ENCODE measurements at places on chromosomes 1 and 21.

DNA sequence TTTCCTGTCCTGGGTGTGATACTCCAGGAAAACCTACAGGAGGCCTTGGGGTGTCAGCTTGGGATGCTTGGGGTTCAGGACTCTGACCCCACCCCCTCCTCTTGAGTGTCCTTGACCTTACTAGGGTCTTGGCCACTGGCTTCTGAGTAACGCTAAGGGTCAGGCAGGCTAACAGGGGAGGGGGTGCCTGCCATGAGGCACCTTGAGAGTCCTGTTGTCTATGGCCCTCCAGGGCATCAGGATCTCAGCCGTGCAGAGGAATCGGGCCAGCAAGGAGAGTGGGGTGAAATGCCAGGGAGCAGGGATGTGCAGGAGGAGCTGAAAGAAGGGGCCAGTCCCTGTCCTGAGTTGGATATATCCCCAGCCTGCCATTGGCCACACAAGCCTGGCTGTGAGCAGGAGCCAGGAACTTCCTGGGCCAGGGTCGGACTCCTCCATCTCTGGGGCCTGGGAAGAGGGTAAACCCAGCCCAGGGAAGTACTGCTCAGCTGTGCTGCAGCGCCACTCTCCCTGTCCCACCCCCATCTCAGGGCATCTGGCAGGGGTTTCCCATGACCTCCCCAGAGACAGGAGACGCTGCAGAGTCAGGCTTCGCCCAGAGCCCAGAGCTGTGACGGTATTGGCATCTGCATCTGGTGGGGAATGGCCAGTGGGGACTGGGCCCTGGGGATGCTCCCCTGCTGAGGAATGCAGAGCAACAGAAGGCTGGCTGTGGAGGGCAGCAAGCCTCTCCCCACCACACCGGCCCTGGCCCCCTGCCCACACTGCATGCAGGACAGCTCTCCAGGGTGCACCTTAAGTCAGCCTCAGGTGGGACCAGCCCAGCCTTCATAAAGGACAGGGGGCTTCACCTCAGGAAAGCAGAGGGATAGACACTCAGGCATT lies 6.3 kb downstream of the KIF21B start:
- DNase-seq, result no peak

- peak; percentile 13 for DNase-seq
These were observed 99.5 kb upstream of the CD55 start for GRCh38 chr1:207221934-207222351.

- DNase-seq, result peak; percentile 40
These were observed 130.8 kb upstream of the SGIP1 start for GRCh38 chr1:66403007-66403731.

DNA sequence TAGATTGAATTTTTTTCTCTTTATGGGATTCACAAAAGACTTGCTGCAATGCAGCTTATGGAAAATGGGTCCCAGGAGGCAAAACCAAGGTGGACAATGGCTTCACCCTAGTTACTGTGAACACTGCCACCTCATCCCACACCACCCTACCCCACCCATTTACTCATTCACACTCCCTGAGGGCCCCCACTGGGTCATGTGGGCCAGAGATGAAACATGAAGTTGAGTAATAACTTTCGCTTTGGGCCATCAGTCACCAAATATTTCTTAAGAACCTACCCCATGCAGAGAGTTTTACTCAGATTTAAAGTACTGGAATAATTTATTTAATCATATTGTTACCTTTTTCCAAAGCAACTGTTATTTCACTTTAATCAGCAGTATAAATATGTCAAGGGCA lies 191.8 kb downstream of the TPR start:
- peak; percentile 96 for DNase-seq

DNA sequence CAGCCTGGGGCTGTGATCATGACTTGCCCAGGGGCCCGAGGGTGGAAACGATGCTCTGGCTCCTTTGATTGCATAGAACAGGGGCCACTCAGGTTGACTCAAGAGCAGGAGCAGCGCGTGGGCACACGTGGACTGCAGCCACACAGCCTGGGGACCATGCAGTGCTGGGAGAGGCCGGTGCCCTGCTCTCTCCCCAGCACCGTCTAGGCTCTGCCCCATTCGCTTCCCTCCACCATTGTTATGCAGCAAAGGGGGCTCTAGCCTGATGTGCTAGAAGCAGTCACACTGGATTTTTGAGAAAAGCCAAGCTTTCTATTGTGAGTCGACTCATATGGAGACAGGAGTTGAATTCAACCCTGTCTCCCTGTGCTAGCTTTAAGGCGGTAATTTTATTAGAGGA lies 8.7 kb downstream of the PINK1 start:
- no peak for DNase-seq

DNA sequence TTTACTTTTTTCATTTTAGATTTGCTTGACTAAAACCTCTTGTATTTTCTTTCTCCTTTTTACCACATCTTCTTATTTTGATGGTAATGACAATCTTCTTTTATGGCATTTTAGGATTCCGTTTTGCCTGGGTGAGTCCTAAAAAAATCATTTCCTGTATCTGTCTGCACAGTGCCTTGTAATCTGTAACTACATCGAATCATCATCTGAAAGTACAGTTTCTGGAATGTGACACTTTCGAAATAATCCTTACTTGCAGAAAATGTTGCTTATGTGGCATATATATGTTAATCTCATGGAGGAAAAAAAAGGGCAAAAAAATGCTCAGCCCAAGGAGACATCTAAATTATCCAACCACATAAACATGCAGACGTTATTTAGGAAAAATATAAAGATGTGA lies 29.0 kb downstream of the GREM2 start:
- peak; percentile 22 for DNase-seq

- DNase-seq, result no peak
These were observed 11.5 kb upstream of the SLC9A1 start for GRCh38 chr1:27166351-27166802.

- DNase-seq, result no peak
These were observed 72.4 kb downstream of the ZNF281 start for GRCh38 chr1:200337410-200337809.

DNA sequence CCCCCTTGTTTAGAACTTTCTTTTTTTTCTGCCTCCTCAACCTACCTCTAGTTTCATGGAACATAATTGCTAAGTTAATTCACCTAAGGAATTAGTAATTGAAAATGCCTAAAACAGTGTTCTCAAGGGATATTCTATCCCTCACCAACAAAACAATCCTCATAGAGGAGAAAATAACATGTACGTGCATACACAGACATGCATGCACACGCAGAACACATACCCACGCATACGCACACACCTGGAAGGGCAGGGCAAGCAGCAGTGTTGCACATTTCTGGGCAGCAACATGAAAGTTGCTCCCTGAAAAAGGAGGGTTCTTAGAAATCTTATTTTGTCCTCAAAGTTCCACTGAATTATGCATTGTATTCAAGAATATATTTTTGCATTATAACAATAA lies 76.6 kb downstream of the HHAT start:
- no peak for DNase-seq

DNA sequence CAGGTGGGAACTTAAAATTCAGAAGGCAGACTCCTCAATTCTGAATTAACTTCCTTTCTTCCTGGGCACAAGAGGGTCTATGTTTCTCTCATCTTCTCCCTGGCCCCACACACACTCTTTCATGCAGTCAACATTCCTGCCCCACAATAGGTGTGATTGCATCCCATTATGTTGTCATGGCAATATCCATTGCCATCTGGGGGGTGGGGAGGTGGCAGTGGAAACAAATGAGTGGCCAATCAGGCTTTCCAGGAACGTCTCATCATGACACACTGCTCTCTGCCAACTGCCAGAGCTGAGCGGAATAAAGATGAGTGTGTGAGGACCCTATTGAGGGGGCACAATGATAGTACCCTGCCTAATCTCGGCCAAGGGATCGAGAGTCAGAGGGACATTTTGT lies 80.4 kb downstream of the KCND3 start:
- DNase-seq, result no peak

GRCh38 chr1:21550097-21550496 lies 40.9 kb downstream of the ALPL start:
- DNase-seq, result peak; percentile 30

GRCh38 chr1:14937288-14937949 lies 216.1 kb upstream of the TMEM51 start:
- no peak for DNase-seq

DNA sequence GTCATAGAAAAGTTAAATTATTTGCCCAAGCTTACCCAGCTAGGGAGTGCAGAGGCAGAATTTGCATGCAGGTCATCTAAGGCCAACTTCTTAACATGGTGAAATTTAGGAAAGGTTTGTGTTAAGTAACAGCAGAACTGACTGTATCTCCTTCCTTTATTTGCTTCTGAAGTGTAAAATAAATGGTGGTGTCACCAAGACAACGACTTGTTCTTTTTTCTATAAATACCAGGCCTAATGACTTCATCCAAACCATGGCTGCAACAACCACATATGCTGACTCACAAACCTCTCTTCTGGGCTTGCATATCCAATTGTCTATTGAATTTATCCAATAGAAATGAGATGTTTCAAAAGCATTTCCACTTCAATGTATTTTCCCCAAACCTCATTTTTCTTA lies 19.1 kb downstream of the COL24A1 start:
- DNase-seq, result peak; percentile 81

- DNase-seq, result no peak
These were observed 9.9 kb upstream of the DYRK1A start for GRCh38 chr21:37356706-37357105.

DNA sequence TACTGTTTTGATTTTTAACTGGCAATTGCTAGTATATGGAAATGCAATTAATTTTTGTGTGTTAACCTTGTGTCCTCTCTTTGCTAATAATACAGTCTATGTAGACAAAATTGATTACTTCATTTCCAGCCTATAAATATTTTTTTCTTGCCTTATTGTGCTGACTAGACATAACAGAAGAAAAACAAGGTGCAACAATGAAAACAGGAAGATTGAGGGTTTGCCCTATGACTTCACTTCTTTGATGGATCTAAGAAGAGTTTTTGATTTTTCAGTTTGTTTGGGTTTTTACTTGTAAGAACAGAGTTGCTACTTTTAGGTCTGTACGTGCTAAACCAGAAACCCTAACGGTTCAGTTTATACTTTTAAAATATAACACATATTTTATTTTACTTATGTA lies 8.5 kb upstream of the CNIH4 start:
- no peak for DNase-seq

GRCh38 chr21:46316708-46317324 lies 6.9 kb downstream of the C21orf58 start:
- DNase-seq, result no peak

DNA sequence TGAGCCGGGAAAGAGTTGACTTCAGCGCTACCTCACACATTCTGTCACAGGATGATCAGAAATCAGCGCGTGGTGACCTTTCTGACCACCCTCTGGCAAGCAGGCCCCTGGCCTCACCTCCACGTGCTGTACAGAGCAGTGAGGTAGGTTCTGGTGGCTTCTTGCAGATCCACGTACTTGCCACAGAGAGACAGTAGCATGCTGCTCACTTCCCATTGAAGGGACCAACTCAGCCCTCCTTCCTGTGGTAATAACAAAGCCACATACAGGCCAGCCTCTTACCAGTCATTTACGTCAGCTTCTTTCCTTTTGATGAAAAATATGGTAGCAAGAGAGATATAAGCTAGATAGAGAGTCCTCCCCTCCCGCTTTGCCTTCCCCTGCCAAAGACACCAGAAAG lies 200.7 kb downstream of the CHRM3 start:
- no peak for DNase-seq

- DNase-seq, result peak; percentile 99
These were observed 6.0 kb downstream of the TRNP1 start for GRCh38 chr1:26999440-26999987.

GRCh38 chr1:59154401-59154800 lies 142.5 kb upstream of the FGGY start:
- DNase-seq, result no peak

- no peak for DNase-seq
These were observed 335.9 kb upstream of the DPYD start for GRCh38 chr1:98256700-98257099.

DNA sequence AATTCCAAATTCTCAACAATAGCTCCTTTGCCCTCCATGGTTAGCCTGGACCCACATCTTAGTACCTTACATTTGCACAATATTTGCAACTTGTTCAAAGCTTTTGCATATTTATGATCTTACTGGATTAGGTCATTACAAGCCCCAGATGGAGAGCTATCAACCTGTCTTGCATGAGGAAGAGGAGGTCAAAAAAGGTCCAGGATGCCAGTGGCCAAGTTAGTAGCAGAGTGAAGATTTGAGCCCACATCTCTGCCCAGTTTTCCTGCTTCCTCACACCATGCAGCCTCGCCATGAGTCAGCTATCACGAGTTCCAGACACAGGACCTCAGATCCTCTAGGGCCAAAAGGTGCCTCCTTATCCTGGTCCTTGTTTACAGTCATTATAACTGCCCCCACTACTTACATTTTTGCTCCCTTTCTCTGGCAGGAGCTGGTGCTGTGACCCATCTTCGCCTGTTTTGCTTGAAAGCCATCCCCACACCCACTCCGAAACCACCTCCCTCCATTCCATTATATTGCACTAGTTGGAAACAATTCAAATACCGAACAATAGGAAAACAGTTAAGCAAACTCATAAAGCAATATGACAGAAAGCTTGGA lies 5.0 kb upstream of the AHCYL1 start:
- DNase-seq, result peak; percentile 82

GRCh38 chr1:85417017-85417416 lies 47.9 kb downstream of the DDAH1 start:
- DNase-seq, result no peak

DNA sequence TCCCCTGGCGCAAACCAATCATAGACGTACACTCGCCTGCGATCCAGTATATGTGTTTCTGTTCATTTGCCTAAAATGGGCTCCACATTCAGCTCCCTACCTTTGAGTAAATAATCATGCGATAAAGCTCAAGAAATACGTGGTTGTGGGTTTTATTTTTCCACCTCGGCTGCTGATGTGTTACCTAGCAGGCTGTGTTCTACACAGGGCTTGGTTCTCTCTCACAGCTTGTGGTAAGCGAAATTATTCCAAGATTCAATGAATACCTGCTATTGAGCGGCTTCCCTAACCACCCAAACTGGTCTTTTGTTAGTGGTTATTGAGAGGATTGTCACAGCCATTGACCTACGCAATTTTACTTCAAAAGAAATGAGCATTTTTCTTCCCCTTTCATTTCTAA lies 180.2 kb downstream of the PBX1 start:
- no peak for DNase-seq

DNA sequence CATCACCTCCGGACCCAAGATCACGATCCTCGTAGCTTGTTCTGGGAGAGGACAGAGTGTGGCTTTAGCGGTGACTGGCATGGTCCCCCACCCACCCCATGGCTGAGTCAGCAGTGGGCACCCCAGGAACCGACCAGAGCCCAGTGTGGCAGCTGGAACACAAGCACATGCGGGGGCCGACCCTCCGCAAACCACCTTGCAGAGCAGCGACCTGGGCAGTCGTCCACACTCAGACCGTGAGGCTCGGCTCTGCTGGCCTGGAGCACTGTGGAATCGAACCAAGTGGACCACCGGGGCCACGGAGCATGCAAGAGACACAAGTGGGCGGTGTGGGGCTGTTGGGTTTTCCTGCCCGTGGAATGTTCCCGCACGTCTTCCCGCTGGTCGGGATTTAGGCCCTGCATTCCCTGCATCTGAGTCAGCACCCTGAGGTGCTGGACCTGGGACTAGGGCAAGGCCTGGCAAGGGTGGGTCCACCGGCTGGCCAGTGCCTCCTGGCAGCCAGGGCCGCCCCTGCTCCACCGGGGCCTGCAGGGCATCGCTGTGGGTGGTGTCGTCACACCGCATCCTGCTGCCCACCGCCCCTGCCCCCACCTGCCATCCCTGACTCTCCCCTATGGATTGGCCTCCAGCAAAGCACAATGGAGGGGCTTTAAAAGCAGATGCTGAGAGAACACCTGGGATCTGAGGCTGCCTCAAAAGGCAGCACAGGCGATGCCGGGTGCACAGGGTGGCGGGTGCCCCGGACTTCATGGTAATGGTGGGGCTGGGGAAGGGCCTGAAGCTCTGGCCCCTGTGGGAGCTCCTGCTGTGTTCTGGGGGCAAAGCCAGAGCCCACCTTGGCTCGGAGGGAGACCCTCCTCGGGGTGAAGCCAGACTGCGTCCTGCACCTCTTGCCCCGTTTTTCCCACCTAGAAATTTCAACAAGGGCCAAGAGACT lies 18.5 kb downstream of the MORN1 start:
- no peak for DNase-seq
